ENCODE measurements at places on chromosomes 5 and 9. TPM values are rescaled to one million over a fixed set of nuclear protein-coding genes. Genes with fewer than 3 reads are reported as not detected.

The LRRC19 gene
- not detected for total RNA-seq

The OBP2B gene
- total RNA-seq, result not detected

The MOCS2 gene
- total RNA-seq, result 18.0 TPM

The FOXD4L3 gene
- 0.29 TPM for total RNA-seq

The ITGA1 gene
- 8.3 TPM for total RNA-seq

The CARD9 gene
- 1.6 TPM for total RNA-seq

The RACK1 gene
- 1,652 TPM for total RNA-seq

The ABLIM3 gene
- total RNA-seq, result not detected

The SELENOP gene
- not detected for total RNA-seq

The DBH gene
- total RNA-seq, result not detected

The NPR2 gene
- total RNA-seq, result 10.4 TPM

The ANKRD18A gene
- 5.0 TPM for total RNA-seq

The FOXI1 gene
- not detected for total RNA-seq

The MRPS27 gene
- 54.3 TPM for total RNA-seq

The CCDC69 gene
- 53.6 TPM for total RNA-seq

The SCGB3A2 gene
- not detected for total RNA-seq

The CCDC192 gene
- not detected for total RNA-seq

The C9 gene
- total RNA-seq, result not detected

The SLCO6A1 gene
- not detected for total RNA-seq

The TRIM36 gene
- total RNA-seq, result 0.39 TPM

The AKNA gene
- 464 TPM for total RNA-seq

The POU5F2 gene
- 2.4 TPM for total RNA-seq

The N4BP3 gene
- total RNA-seq, result 2.1 TPM

The PCDHGB5 gene
- total RNA-seq, result 0.66 TPM

The NMUR2 gene
- not detected for total RNA-seq

The NR3C1 gene
- total RNA-seq, result 63.9 TPM

The FBP1 gene
- not detected for total RNA-seq

The IFNA13 gene
- total RNA-seq, result not detected

The TNFSF15 gene
- 3.9 TPM for total RNA-seq

The CCL27 gene
- total RNA-seq, result not detected

The TYRP1 gene
- not detected for total RNA-seq

The CTSV gene
- total RNA-seq, result 0.17 TPM

The SEMA5A gene
- total RNA-seq, result 0.05 TPM

The GABRP gene
- not detected for total RNA-seq

The RELL2 gene
- 19.3 TPM for total RNA-seq

The MYMK gene
- not detected for total RNA-seq

The ABO gene
- total RNA-seq, result 2.1 TPM

The ANXA2R gene
- 9.3 TPM for total RNA-seq

The CNTFR gene
- not detected for total RNA-seq

The UBLCP1 gene
- total RNA-seq, result 31.9 TPM

The RPL7A gene
- total RNA-seq, result 1,774 TPM

The PITX1 gene
- total RNA-seq, result 0.51 TPM

The FOXD4L6 gene
- total RNA-seq, result not detected

The NUTM2F gene
- not detected for total RNA-seq

The CANX gene
- 485 TPM for total RNA-seq

The SHC3 gene
- not detected for total RNA-seq

Measured in T-helper 1 cell treated with Interleukin-12 subunit alpha and Interleukin-12 subunit beta and Interleukin-4 antibody, amounts not matched to agents 30 ng/mL and 1 ng/mL, for 36 hours (primary cell).